ENCODE measurements at places on chromosomes 3 and 15. TPM values are rescaled to one million over a fixed set of nuclear protein-coding genes. Genes with fewer than 3 reads are reported as not detected.
A peak's percentile ranks its signal among the peaks of the same experiment; 100 is the strongest.

SLC2A2 gene
- 0.14 TPM for polyA plus RNA-seq

ROPN1 gene
- polyA plus RNA-seq: 0.21 TPM

DNA sequence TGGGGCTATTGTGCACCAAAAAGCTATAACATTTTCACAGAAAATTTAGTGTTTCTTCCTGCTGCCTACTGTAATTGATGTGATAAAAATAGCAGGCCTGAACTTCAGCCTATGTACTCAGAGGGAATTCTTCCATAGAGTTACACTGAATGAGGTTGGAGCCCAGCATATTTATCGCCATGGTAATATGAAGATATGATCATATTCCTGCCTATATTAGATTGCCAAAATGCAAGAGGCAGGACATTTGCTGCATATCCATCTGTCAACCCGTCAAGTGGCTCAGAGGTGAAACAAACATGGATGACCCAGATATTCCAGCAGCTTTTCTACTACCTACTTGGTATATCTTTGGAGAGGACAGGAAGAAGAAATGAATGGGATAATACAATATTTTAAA, 1150.6 kb downstream of the TBL1XR1 start:
- DNase-seq: no peak

DNA sequence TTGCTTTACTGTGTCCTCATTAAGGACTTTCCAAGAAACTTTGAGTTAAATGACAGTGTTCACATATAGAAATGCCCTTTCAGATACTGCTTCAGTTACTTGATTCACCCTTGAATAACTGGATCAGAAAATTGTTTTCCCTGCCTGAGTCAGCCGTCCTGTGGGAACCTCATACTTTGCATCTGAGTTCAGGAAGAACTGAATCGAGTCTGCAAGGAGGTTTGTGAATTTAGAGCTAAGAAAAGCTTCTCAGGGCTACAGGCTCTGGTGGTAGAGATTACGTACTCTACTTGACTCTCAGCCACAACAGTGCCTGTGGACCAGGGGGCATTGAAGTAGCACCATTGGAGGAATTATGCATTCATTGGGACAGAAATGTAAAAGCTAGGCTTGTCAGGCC, 252.4 kb upstream of the C2CD4B start:
- no peak for DNase-seq

DNA sequence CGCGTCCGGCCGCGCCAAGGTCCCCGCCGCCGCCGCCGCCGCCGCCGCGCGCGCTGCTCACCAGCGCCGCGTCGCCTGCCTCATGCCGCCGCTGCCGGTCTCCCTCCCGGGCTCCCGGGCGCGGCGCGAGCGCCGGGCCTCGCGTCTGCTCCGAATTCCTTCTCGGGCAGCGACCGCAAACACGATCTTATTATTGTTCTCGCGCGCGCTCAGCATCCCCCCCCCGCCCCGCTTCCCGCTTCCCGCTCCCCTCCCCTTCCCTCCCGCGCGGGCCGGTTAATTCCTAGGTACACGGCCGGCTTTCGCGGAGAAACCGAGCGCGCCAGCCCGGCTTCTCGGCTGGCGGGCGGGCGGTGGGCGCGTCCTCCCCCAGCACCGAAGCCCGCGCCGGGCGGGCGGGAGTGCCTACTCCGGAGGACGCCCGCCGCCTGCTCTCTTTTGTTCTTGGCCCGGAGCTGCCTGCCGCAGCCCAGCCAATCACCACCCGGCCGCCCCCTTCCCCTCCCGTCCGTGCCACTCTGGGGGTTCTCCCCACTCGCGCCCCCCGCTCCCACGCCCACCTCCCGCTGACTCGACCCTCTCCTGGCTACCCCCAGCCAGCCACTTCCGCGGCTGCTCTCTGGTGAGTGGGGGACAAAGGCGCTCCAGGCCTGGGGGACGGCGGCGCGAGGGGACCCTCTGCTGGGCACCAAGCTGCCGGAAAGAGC, at the start of gene HDGFL3:
HDGFL3 (minus strand) TSS at position 164 of the 707 bp plus-strand sequence. CDS start 409 bp downstream, outside the sequence.
- DNase-seq: peak; percentile 73

All from left lung (tissue), 14 donors.